CD4-positive, alpha-beta T cell treated with Interleukin-15 for 4 hours (primary cell): ENCODE measurements at places on chromosomes 16 and 17.

DNA sequence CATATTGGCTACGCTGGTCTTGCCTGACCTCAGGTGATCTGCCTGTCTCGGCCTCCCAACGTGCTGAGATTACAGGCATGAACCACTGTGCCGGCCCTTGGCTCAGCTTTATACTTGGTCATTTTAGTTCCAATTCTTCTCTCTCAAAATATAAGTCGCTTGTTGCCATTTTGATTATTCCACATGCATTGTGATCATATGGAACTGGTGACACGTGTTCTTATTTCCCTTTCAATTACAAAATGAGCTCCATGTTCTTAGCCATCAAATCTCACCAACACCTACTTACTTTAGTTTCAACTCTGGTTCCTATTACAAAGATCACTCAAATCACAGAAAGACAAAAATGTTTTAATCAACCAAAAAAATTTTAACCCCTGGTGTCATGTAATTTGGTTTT is 1711.7 kb downstream of the TP53TG3F start:
- DNase-seq, result no peak

- no peak for DNase-seq
These were observed 33.7 kb upstream of the DYNLL2 start for GRCh38 chr17:58049533-58049932.

DNA sequence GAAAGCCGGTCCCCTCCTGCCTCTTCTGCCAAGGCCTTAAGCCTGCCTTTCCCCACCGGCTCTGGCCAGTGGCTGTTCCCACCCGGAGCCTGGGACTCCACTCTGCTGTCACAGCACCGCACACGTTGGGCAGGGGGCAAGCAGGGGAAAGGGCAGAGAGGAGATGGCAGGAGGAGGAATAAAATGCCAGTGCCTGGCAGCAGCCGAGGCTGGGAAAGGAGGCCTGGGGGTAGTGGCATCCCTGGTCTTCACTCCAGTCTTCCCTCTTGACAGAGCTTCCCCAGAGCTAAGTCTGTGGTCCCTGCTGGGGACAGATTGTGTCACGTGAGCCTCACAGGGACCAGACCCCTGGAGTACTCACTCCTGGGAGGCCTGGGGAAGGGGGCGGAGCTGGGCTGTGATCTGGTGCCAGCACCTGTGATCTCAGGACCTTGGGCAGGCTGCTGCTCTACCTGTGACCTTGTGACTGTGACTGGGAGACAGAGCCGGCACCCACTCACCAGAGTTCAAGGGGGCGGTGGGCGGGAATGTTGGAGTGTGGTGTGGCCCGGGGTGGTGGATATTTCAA is 97.2 kb upstream of the GSE1 start:
- no peak for DNase-seq

- DNase-seq, result no peak
These were observed 14.0 kb downstream of the CYB5B start for GRCh38 chr16:69438465-69438864.

GRCh38 chr17:14161419-14161818 is 75.2 kb downstream of the CDRT15 start:
- no peak for DNase-seq

- DNase-seq, result no peak
These were observed 15.6 kb downstream of the BEAN1 start for GRCh38 chr16:66442502-66443268.

DNA sequence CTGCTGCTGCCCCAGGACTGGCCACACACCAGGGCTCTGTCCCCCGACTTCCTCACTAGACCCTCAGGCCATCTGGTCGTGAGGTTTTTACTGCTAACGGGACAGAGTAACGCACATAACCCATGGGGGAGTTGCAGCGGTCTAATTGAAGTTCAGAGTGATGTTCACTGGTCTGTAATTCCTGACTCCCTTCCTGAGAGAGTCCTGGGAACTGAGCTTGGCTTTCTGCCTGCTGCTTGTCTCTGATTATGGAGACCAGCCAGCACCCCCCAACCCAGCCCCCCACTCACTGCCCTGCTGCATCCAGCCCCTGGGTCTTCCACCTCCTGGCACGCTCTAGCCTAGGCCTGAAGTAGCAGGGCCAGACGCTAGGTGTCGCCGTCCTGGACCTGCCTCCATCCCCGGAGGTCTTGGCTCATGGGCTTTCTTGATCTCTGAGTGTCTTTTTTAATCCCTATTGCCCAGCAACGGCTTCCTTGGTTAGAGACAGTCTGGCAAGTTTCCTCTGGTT is 192.9 kb downstream of the CCDC182 start:
- DNase-seq, result no peak

GRCh38 chr16:81101702-81102101 is 5.5 kb upstream of the GCSH start:
- DNase-seq, result no peak

DNA sequence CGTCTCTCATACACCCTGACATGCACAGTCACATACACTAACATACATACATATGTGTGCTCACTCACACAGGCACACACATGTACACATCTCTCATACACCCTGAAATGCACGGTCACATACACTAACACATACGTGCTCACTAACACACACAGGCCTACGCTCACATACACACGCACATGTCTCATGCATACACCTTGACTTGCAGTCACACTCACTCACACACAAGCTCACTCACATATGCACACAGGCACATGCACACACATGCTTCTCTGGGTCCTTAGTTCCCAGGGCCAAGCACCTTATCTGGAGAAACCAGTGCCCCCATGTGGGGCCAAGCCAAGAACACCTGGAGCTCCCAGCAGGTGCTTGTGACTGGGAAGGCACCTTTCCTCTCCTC is 240.3 kb downstream of the RBFOX3 start:
- no peak for DNase-seq

- no peak for DNase-seq
These were observed 6.2 kb downstream of the TIMP2 start for GRCh38 chr17:78918979-78919378.
